Stimulated activated CD8-positive, alpha-beta memory T cell treated with anti-CD3 and anti-CD28 coated beads, Interleukin-15, amount 100 ng/mL, for 24 hours (primary cell): ENCODE measurements at places on chromosomes 7 and 10.

GRCh38 chr7:69047151-69047754 lies 551.0 kb upstream of the AUTS2 start:
- DNase-seq: no peak

DNA sequence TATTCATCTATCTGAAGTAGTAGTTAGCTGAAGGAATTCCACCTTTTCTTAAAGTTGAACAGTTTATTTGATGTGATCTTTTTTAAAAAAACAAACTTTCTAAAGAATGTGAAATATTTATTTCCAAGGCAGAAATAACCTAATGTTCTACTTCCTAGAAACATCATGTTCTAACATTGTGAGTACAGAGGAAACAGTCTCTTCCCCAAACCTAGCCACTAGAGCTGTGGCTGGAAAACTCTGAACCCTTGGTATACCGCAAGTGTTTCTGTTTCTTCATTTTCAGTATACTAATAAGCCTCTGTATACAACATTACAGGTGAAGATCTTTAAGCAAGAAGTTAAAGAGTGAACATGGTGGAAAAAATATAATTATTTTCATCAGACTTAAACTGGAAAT lies 35.1 kb downstream of the NOC3L start:
- DNase-seq: no peak

DNA sequence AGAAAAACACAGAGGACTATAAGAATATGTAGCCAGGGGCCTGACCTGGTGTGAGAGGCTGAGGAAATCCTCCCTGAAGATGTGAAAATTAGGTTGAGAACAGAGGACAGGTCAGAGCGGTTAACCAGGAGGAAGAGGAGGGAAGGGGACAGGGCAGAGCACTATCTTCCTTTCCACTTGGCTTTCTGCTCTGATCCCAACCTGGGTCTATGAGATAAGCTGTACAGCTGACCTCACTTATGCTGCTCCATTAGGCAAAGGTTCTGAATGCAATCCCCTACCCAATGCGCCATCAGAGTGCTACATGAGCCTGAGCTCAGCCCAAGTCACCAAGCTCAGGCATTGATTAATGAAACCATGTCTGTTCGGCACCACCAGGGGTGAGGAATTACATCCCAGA lies 10.5 kb downstream of the LIPA start:
- no peak for DNase-seq

DNA sequence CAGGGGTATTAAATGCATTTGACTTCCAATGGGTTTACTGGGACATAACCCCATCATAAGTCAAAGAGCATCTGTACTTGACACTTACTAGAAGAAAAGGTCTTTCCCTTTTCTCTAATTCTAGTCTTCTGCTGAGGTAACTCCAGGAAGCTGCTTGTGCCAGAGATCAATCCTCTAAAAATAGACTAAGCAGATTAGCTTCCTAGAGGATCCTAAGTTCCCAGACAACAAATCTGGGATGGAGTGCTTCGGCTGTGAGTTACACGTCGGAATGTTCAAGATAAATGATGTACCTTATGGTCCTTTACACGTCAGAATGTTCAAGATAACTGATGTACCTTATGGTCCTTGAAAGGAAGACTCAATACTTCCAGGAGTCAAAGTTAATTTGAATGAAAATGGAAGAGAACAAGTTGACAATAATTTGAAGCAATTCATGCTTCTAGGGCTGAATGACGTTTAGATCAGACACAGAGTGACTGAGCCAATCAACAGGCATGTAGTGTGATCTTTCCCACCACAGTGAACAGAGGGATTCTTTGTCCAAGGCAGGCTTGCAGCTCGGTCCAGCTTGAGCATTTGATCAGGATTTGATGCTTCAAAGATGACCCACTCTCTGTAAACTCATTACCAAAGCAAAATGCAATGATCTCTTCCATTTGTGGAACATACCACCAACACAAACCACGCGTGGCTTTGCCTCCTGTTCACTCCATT lies 63.8 kb downstream of the SLC37A3 start:
- DNase-seq: no peak

GRCh38 chr10:59896191-59896590 lies 10.2 kb downstream of the CCDC6 start:
- DNase-seq: no peak

DNA sequence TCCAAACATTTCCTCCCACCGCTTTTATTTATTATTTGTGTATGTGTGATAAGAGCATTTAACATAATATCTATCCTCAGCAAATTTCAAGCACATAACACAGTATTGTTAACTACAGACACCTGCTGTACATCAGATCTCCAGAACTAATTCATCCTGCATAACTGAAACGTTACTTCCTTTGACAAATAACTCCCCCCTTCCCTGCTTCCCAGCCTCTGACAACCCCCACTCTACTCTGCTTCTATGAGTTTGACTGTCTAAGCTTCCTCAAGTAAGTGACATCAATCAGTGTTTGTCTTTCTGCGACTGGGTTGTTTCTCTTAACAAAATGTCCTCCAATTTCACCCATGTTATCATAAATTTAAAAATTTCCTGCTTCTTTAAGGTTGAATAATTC lies 22.1 kb downstream of the C10orf71 start:
- DNase-seq: no peak

GRCh38 chr7:85133560-85133959 lies 53.3 kb downstream of the SEMA3D start:
- no peak for DNase-seq

GRCh38 chr10:85978566-85979358 lies 387.8 kb downstream of the GRID1 start:
- no peak for DNase-seq

DNA sequence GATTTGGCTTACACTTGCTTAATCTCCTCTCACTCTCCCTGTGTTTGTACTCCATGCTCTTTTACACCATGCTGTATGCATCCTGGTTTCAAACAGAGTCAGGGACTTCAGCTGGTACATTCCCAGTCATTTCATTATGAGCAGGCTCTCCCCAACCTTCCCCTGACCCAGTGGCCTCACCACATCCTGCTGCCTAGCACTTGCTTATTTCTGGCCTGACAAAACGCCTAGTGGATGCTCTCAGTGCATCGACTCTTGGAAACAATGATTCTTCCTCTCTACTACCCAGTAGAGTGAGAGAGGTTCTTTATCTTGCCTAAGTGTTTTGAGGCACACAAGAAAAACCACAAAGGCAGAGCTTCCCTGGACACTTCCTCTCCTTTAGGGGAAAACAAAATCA lies 63.4 kb downstream of the CAV1 start:
- no peak for DNase-seq

DNA sequence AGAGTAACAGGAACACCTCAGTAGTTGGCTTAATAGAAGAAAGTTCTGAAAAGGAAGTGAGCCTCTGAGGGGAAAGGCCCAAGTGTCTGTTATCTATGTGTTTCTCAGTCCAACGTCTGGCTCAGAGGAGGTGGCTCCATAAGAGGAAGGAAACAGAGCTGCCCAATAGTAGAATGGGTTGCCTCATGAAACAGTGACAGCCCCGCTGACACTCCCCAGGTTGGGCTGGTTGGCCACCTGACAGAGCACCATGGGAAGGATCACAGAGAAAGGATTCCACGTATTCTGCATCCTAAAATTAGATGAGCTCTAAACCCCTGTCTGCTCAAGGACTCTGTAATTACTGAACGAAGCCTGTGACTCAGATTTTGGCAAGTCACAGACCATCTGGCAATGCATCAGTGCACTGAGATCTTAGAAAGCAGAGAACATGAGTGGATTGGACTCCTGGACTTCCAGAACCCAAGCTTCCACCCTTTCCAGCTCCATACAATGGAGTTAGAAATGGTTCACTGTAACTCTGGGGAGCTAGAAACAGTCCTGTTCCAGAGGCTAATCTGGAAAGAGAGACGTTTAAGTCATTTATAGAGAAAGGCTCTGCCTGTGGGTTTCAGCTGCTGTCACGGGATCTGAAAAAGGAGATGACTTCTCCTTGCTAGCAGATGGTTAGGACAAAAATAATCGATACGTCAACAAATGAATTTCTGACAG lies 2.9 kb downstream of the PKD2L1 start:
- no peak for DNase-seq

- no peak for DNase-seq
Measured at GRCh38 chr7:38169847-38170246, 8.2 kb upstream of the STARD3NL start.

- DNase-seq: no peak
Measured at GRCh38 chr10:43120116-43120928, 17.9 kb upstream of the CSGALNACT2 start.

DNA sequence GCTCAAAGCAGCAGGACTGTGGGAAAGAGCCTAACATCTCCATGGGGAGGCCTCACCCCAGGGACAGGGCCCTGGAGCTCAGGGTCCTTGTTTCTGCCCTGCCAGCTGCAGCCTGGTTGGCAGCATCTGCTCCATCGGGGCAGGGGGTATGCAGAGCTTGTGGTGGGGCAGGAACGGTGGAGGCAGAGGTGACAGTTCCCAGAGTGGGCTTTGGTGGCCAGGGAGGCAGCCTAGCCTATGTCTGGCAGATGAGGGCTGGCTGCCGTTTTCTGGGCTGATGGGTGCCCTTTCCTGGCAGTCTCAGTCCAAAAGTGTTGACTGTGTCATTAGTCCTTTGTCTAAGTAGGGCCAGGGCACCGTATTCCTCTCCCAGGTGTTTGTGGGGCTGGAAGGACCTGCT lies 12.2 kb upstream of the AHCYL2 start:
- DNase-seq: no peak

DNA sequence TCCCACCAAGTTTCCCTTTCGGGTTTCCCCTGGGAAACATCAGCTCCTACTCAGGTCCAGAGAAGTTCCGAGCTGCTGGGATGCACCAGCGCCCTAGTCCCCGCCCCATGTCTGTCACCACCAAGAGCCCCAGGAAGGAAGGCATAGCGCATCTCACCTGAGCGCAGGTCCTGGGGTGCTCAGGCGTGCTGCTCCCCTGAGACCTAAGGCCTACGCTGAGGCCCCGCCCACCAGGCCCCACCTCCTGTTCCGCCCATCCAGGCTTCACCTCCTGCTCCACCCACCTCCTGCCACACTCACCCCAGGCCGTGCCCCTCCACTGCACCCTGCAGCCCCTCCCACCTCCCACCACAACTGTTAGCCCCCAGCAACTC lies 1.2 kb upstream of the TFR2 start:
- no peak for DNase-seq

DNA sequence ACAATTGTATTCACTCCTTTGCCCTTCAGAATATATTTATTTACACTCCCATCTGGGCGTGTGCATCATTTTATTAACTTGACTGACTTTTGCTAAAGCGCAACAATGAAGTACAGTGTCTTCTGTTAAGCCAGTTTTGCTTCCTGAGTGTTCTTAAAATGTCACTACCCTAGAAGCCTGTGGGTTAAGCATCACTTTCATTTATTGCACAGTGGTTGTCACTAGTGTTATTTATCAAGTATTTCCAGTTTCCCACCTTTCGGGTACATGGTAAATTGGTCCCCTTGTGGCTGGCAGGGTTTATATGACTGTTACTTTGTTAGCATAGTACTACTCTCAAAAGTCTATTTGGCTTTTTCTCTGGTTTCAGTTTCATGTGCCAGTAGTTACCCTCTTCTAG lies 3.3 kb downstream of the HILPDA start:
- DNase-seq: no peak

DNA sequence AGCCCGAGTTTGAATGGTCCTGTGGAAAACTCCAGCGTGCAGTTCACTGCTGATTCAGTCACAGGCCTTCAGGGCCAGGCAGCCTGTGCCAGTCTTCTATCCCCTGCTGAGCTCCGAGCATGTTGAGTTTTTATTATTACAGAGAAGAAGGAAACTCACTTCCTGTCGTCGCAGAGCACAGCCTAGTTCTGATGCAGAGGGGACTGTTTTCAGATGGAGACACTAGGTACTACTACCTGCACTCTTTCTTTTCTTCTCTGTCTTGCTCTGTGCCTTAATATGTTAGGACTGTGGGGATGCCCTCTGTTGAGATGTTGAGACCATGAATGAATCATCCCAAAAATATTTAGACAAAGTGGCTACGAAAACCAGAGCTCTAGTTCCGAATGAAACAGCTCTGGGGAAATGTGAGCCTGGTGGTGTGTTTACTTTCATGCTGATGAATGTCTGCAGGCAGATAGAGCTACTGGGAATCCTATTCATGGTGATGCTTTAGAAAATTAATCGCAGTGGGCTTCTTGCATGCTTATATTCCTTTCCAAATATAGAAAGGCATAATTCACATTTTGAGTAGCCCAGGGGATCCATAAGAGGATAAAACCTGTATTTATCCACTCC lies 29.6 kb downstream of the CASP7 start:
- no peak for DNase-seq

GRCh38 chr7:133431134-133431724 lies 178.4 kb downstream of the EXOC4 start:
- no peak for DNase-seq

DNA sequence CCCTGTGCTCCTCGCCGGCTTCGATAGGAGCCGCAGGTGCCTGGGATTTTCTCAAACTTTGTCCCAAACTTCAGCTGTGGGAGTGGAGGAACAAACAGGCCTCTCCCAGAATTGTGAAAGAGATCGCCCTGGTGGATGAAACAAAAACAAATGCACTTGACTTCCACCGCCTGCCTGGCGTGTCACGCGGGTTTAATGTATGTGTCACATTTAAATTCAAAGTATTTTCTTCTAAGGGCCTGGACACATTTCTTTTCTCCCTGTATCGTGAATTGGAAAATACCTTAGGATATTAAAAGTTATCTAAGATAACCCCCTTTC lies 694 bp upstream of the WASL start:
- DNase-seq: no peak

DNA sequence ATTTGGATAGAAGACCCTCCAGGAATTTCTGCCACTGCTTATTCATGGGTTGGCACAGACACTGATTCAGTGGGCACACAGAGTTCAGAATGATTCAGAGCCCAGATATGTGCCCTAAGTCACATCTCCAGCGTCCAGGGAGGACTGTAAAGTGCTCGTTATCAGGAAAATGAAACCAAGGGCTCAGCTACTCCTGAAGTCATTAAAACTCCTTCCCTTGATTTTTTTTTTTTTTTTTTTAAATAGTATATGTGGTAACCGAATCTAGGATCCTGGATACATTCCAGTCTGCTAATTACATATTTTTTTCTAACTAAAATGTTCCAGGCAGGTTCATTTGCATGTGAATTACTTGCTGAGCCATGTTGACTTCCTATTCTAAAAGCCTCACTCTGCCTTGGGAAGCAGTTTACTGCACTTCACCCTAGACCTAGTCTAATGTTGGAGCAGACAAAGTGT lies 34.7 kb downstream of the MET start:
- no peak for DNase-seq

DNA sequence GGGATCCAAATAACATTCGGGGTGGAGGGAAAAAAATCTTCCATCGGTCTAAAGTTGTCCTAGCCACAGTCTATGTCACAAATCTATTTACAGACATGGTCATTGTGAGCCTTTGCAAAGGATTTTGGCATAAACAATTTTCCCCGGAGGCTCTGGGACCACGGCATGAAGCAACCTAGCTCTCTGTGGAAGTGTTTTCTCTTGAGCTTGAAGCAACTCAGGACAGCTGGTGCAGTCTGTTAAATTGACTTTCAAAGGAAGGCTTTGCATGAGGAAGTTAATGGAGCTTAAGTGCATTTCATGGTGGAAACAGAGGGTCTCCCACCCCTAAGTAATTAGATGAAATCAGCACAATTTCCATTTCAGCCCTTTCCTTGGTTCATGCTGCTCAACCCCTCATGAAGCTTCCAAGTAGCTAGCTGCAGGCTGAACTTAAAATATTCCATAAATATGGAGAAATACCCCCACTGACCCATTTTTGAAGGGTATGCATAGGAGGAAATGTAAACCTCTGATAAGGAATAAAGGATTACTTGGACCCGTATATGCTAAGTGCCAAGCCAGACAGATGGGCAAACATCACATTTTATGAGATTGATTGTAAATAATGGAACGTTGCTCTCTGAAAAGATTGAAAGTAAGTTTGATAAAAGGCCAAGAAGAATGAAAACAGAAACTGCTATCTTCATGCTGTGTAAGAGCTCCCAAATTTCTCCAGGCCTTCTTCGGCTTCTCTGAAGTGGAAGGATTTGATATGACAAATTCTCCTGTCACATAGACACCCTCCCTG lies 39.9 kb downstream of the CCDC3 start:
- no peak for DNase-seq
